ENCODE measurements at places on chromosomes 4 and X.

GRCh38 chr4:176949029-176949428 is 156.3 kb upstream of the VEGFC start:
- DNase-seq, result peak; percentile 52

DNA sequence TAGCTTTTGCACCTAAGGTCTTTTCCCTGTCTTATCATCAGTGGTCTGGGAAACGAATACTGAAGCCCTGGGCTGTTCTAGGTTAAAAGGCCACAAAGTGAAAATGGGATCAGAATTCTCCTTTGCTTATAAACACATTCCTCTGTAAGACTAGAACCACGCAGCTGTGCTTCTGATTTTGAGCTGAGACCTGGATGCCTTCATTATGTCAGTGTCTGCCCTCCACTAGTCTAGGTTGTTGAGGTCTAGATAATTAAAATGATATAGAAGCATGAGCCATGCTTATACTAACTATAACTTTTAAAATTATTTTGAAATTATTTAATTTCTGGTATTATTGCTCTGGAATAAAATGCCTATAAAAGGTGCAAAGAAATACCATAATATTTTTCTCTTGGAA is 403.9 kb downstream of the ADGRL3 start:
- DNase-seq, result no peak

DNA sequence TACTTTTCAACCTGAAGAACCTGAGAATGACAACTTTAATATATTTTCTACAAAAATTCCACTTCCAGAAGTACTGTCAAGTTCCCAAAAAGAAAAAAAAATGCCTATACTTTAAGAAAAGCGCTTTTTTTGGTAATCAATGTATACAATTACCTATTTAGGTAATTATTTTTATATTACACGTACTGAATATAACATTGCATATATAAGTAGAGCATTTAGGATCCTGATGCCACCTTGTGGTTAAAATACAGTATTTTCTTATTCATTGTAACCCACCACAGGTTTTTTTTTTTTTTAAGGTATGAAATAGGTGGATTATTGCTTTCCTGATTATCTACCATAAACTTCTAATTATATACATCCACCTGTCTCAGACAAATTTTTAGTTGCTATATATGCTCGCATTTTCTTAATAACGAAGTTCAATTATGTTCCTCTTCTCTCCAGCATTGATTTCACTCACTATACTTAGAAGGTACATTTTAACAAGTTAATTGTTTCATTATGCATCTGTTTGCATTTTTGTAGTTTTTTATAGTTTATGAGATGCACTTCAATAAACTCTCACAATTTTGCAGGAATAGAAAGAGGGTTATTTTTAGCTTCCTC is 5.2 kb downstream of the MAP9 start:
- DNase-seq, result no peak

DNA sequence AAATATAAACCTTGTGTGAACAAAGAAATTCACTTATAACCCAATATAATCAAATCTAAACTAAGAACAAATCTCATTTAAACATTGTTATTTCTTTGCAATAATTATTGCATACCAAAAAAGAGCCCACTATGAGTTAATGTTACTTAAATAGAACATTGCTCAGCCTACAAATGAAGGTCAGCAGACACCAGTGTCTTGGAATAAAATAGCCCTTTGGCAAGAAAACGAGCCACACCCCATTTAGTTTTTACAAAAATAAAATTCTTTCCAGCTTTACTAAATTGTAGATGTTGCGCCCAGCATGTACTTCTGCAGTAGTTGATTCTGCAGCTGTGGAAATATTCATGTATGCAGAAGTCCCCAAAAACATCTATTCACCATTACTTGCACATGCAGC is 12.2 kb downstream of the PLS3 start:
- DNase-seq, result no peak

DNA sequence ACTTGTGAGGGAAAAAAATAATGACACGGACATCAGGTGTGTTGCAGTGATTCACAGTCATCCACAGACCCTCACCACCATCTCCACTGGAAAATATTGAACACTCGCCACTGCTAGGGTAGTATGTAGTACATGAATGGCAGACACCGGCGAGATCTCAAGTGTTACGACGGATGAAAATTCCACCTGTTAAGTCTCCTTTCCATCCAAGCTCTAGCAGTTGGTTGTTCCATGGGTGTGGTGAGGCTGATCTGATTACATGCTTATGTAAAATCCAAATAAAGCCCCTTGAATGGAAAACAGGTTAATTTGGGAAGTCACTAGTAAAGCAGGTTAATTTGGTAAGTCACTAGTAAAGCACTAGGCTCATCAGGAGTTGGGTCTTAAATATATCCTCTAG is 1.1 kb upstream of the ARMCX4 start:
- no peak for DNase-seq

- no peak for DNase-seq
These were observed 330.3 kb downstream of the PPP4R3C start for GRCh38 chrX:27132862-27133261.

All from skeletal muscle cell (primary cell).